ENCODE measurements at places on chromosomes 5 and 9.

DNA sequence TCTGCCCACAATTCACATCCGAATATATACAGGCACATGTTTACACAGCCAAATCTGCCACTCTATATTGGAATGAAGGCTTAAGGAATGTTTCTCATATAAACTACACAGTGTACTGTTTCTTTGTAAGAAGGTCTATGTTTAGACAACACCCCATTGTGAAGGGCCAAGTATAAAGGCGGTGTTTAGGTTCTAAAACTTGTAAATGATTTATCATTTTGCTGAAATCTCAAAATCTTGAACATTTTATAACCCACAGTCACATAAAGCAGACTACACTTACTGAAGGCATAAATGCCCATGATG lies 94.0 kb downstream of the ZNF608 start:
- DNase-seq: no peak
- H3K4me1 ChIP-seq: peaks cover 49% of the 10 kb centered on the region
- H3K4me3 ChIP-seq: peak overlapping the region; percentile 63
- H3K27me3 ChIP-seq: no peaks in the 10 kb centered on the region
- H3K27ac ChIP-seq: no peak overlapping the region

GRCh38 chr5:172235827-172236736 lies 42.1 kb downstream of the EFCAB9 start:
- no peak overlapping the region for H3K4me3 ChIP-seq
- peaks cover 35% of the 10 kb centered on the region for H3K4me1 ChIP-seq
- DNase-seq: no peak
- H3K36me3 ChIP-seq: peaks cover 27% of the 10 kb centered on the region
- H3K27me3 ChIP-seq: no peaks in the 10 kb centered on the region
- peak overlapping the region; percentile 57 for H3K27ac ChIP-seq

GRCh38 chr5:149261246-149261645 lies 10.4 kb upstream of the AFAP1L1 start:
- peaks cover 14% of the 10 kb centered on the region for H3K27me3 ChIP-seq
- H3K4me1 ChIP-seq: peaks cover 8% of the 10 kb centered on the region
- H3K27ac ChIP-seq: no peak overlapping the region

DNA sequence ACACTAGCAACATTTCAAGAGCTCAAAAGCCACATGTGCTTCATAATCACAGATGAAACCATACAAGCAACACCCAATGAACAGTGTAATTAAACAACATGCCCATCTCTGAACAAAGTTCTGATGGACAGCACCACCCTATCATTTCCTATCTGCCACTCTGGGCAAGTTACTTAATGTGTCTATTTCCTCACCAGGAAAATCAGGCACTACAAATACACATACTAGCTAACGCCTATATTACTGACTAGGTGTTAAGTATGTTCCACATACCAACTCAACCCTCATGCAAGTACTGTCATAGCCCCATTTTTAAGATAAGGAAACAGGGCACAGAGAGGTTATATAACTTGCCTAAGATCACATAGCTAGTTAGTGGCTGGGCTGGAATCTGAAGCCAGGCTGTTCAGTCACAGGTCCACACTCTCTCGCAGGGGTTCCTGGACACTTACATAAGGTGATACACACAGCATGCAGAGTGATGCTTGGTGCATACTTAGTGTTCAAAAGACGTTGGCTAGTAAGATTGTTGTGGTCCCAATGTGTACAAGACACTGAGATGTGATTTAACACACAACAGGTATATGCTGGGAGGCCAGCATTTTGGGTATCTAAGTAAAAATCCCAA lies 24.2 kb downstream of the CORO2A start:
- H3K4me3 ChIP-seq: no peak overlapping the region
- no peak for DNase-seq
- peaks cover 74% of the 10 kb centered on the region for H3K4me1 ChIP-seq
- no peaks in the 10 kb centered on the region for H3K27me3 ChIP-seq

Data from WTC11 (cell line).